T-helper 2 cell (primary cell): ENCODE measurements at places on chromosomes 5 and 9.

DNA sequence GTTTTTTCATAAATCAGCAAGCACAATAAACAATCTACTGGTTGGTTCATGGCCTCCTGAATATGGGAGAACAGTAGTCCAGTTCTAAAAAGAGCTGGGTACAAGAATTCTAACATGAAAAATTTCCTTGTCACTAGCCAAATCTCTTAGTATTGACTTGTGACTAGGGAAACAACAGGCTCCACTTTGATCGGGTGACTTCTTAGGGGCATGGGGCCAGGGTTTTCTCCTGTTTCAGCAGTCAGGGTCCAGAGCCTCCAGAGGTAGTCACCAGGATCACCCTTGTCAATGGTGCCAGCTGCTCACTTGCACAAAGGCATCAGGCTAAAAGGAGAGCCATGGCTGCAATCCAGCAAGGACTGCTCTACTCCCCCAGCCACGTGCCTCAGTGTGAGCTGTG is 38.1 kb downstream of the LPAR1 start:
- no peak for DNase-seq

- no peak for DNase-seq
These were observed 16.6 kb upstream of the KIF12 start for GRCh38 chr9:114115654-114116125.

DNA sequence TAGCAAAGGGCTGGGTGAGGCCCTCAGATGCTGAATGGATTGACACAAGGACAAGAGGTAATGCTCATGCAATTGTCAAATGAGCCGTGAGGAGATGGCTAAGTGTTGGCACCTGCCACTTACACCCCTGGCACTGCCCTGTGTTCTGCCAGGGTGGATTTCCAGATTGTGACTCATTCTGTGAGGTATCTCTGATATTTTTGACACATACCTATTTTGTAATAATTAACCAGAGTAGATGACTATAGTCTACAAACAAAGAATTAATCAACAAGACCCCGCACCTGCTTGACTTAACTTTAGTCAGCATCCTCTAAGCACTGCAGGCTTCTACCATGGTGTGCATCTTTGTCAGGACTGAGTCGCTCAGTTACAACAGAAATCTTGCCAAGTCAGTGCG is 200.8 kb downstream of the DIRAS2 start:
- DNase-seq: no peak

DNA sequence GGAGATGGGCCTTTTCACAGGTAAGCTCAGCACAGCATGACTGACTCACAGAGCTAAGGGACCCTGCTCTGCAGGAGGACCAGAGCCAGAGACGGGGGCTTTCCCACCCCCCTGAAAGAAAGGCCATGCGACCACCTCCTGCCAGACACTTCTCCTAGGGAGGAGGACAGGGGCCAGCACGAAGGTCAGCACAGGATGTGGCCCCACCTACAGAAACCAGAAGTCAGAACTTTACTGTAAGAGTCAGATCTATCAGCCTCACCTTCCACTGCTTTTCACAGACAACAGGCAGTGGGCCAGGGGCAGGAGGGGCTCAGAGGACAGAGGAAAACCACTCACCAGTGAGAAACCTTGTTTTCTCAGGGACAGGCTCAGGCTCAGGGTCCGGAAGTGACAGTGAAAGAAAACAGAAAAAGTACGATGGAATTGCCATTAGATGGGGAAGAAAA is 37.9 kb downstream of the CCNJL start:
- DNase-seq: no peak

DNA sequence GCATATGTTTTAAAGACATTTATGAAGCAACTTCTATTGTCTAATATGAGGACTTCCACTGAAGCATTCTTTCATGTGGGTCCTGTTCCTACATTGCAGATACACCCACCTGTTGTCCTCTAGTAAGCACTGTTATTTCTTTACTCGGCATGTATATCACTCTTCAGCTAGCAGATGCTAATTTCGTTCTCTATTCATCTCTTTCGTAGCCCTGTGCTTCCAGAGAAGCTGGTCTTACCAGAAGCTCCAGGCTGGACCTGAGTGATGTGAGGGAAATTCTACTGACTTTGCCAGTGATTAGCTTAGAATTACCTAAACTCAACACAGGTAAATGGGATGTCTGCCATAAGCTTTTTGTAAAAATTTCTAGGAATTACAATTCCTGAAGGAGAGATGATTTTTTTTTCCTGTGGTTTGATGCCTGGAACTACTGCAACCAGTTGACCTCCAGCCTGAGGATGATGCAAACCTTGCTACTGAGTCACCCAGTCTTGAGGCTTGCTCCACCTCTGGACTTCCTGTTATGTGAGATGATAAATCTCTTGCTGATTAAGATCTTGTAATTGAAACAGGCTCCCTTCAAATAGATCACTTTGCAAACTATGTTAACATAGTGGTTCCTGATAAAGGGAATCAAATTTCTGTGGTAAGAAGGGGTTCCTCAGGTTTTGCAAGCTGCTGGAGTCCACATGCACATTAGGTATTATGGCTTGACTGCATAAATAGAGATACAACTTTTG is 52.2 kb upstream of the SPINK5 start:
- DNase-seq: no peak

GRCh38 chr5:24509943-24510342 is 134.8 kb downstream of the CDH10 start:
- DNase-seq: no peak

- DNase-seq: no peak
These were observed 81.8 kb downstream of the LURAP1L start for GRCh38 chr9:12856603-12857002.

DNA sequence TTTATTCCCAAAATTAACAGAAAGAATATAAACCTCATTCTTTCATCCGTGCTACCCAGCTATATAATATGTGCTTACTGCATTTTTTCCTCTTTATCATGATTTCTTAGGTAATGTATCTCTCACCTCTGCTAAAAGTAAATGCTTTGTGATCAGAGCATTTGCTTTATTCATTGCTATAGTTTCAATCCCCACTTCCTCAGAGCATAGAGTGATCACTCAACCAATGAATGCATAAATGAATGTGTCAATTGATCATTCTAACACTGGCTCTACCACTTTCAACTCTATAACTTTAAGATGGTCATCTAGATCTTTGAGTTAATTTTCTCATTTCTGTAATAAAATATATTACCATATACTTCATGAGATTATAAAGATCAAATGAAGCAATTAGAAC is 719.2 kb downstream of the CETN3 start:
- no peak for DNase-seq

DNA sequence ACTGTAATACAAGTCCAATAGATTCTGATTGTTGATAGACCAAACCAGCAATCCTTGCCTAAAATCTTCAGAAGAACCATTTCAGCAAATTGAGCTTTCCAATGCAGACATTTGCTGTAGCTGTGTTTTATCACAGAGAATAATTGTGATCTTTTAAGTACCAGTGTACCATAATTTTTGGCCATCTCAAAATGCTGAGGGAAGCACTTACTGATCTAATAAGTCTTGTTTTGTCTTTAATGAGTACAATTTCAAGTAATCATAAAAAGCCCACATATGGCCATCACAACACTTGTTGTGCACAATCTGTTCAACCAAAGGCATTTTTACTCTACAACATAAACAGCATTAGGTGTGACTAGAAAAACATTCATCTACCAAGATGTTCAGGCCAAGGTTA is 159.9 kb downstream of the FBXL17 start:
- DNase-seq: no peak

- no peak for DNase-seq
These were observed 268.2 kb downstream of the TMEM232 start for GRCh38 chr5:110458313-110458712.

- DNase-seq: no peak
These were observed 100.4 kb upstream of the FAM174A start for GRCh38 chr5:100434815-100435214.

DNA sequence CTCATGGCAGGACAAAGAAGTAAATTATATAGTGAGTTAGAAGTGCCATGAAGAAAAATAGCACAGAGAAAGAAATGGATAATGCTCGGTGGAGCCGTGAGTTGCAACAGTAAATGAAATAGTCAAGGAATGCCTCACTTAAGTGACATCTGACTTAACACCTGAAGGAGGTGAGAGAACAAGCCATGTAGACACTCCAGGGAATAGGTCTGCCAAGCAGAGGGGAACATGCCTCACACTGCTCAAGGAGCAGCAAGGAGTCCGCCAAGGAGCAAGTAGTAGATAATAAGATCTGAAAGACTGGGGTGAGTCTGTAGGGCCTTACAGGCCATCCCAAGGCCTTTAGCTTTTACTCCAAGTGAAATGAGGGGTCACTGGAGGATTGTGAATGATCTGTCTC is 21.8 kb downstream of the MAPKAP1 start:
- no peak for DNase-seq

DNA sequence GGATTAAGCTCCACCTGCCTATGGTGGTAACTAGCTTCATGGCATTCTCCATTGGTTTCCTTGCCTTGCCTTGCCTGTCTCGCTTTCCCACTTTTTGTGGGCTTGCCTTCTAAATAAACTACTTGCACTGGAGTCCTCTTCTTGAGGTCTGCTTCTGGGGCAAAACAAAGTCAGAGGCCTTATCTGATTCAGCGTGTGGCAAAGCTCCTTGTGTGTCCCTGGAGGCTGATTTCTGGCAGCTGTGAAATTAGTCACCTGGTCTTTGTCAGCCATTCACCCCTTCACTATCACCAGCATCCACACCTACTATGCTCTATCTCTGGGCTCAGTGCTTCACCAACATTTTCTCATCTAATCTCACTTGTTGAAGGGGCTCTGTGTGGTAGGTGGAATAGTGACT is 176.2 kb downstream of the SEC61B start:
- no peak for DNase-seq

DNA sequence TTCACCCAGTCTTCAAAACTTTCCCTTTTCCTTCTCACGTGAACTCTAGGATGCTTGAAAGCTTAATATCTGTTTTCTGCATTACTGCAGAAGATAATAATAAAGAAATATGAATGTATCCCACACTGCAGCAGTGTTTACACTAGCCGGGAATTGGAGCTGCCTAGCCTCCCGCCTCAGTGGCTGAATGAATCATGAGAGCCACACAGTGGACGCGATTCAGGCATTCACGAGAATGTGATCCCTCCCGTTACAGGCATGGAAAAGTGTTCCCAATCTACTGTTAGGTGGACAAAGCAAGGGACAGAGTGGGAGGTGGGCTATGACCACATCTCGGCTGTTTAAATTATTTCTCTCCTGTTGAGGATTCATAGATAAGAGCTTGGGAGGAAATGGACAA is 69.4 kb upstream of the CTSL start:
- DNase-seq: no peak

DNA sequence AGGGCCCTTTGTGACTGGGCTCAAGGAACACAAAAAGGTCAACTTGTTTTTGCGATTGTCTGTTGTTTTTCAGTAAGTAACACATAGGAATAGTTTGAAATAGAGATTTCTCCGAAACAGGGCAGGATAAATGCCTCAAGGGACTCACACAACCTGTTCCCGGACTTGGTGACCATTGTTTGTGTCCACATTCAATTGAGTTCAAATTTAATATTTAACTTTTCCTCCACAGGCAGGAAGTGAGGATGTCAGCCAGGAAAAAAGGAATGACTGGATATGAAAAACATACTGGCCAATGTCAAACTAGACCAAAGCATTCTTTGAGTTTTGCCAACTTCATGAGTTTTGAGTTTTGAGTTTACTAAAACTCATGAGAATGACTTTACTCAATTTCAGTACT is 72.7 kb downstream of the SPATA31C2 start:
- DNase-seq: no peak

DNA sequence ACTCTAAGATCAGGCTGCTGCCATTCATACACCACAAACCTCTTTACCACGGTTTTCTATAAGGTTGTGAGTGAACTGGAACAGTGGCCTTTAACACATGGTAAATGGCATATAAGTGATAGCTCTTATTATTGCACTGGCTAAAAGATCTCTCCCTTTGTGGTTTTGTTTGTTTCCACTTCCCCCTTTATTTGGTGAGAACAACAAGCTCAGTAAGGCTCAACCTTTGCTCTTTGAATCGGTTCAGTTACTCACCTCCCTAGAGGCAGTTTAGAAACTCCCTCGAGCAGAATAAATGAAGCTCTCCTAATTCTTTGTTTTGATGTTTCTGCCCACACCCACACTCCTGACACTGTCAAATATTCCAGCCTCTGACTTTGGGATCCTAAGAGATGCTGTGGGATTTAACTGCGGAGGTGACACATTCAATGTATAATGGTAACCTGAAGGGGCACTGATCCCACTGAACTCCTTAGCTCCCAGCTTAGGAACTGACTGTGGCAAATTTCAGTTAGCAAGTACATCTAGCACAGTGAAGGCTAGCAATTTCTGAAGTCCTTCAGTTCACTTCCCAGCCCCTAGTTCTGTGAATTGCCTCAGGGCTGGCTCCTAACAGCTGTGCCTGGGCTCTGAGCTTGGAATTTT is 22.5 kb upstream of the RAD23B start:
- no peak for DNase-seq

DNA sequence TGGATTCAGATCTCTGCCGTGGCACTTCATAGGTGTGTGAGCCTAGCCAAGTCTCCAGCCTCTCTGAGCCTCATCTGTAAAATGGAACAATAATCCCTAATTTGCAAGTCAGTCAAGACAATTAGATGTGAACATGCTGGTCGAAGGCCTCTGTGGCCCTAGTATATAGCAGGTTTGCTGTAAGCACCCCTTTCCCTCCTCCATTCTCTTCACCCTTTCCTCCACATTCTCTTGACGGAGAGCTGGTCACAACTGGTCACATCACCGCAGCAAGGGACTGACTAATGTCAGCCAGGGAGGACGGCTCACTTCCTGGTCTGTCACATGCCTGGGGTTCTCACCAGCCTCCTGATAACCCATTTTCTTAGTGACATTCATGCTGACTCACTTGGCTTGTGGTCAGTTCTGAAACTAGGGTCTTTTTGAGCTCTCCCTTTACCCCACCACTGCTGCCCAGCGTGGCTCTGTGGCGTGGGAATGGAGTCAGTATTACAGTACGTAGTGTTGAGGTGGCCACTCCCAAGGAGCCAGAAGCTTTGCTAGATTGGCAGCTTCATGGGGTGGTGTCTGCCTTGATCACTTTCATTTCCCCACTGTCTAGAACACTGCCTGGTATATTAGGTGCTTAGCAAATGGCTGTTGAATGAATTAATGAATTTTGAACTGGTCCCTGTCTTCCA is 47.8 kb downstream of the ERGIC1 start:
- DNase-seq: no peak

DNA sequence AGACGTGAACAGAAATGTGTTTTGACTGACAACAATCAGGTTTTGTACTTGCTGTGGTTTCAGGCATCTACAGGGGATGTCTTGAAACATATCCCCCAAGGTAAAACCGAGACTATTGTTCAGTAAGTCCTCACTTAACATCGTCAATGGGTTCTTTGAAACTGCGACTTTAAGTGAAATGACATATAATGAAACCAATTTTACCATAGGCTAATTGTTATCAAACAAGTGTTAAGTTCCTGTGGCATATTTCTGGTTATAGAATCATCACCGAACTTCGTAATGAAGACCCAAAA is 16.4 kb upstream of the OMD start:
- DNase-seq: no peak
